ENCODE measurements at places on chromosomes 7 and 10. TPM values are rescaled to one million over a fixed set of nuclear protein-coding genes. Genes with fewer than 3 reads are reported as not detected.

Gene ELMO1
- total RNA-seq, result 183 TPM

DNA sequence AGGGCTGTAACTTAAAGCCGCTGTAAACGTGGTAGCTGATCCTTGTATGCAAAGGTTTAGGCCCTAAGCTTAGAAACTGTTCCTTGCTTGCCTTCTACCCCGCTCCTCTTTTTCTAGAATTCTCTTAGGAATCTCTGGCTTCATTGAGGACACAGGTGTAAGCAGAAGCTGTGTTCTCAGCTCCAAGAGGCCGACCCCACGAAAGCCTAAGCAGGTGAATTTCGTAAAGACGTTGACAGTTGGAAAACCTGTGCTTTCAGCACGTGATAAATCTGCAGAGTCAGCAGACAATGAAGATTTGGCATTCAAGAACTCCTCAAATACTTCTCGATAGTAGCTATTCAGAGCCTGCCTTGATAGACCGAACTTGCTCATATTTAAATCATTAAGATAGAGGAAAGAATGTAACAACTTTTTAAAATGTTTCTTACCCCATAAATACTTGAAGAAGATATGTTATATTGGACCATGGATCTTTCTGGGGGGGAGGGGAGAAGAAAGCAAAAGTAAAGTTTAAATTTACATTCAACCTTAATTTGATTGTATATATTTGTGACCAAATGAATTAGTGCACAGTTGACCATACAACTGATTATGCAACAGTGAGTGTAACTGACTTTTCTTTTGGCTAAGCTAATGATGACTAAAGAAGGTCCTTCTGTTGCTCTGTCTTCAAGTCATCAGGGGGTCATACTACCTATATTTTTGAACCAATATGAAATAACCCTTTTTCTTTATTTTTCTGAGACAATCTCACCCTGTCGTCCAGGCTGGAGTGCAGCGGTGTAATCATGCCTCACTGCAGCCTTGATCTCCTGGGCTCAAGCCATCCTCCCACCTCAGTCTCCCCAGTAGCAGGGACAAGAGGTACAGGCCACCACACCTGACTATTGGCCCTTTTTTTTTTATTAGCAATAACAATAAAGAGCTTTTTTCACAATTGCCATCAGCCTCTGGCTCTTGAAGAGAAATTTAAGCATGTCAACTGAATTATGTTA lies 1.2 kb upstream of the GDI2 start:
- H3K4me3 ChIP-seq, result peak overlapping the region; percentile 82
- peaks cover 38% of the 10 kb centered on the region for H3K4me1 ChIP-seq
- peak overlapping the region; percentile 97 for H3K27ac ChIP-seq
- H3K27me3 ChIP-seq, result no peaks in the 10 kb centered on the region
- no peaks in the 10 kb centered on the region for H3K36me3 ChIP-seq

- H3K27me3 ChIP-seq, result no peaks in the 10 kb centered on the region
- H3K4me1 ChIP-seq, result no peaks in the 10 kb centered on the region
- H3K4me3 ChIP-seq, result no peak overlapping the region
- no peaks in the 10 kb centered on the region for H3K36me3 ChIP-seq
- no peak overlapping the region for H3K27ac ChIP-seq
These were observed 933.2 kb downstream of the GATA3 start for GRCh38 chr10:8987712-8988111.

DNA sequence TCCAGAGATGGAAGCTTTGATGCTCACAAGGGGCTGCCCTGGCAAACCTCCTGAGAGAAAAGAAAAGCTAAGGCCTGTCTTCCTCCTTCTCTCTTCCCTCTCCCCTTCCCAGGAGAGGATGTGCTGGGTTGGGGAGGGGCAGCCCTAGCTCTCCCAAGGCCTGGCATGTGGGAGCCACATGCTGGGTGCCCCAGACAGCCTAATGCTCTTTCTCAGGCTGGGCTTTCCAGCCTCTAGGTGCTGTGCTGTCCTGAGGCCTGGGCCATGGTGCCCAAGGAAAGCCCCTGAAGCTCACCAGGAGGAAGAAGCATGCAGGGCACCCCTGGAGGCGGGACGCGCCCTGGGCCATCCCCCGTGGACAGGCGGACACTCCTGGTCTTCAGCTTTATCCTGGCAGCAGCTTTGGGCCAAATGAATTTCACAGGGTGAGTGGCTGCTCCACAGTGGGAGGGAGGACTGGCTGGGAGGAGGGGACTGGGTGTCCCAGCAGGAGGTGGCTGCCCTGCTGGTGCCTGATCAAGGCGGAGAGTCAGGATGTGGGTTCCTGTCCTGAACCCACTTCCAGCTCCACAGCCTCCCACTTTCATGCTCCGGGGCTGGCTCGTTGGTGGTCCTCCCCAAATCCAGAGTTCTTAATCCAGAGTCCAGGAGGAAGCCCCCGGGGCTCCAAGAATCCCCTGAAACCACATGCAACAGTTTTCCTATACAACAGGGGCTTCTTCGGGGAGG lies 1.7 kb downstream of the CPA5 start:
- no peaks in the 10 kb centered on the region for H3K36me3 ChIP-seq
- no peak overlapping the region for H3K4me3 ChIP-seq
- H3K27me3 ChIP-seq, result no peaks in the 10 kb centered on the region
- H3K27ac ChIP-seq, result no peak overlapping the region

DNA sequence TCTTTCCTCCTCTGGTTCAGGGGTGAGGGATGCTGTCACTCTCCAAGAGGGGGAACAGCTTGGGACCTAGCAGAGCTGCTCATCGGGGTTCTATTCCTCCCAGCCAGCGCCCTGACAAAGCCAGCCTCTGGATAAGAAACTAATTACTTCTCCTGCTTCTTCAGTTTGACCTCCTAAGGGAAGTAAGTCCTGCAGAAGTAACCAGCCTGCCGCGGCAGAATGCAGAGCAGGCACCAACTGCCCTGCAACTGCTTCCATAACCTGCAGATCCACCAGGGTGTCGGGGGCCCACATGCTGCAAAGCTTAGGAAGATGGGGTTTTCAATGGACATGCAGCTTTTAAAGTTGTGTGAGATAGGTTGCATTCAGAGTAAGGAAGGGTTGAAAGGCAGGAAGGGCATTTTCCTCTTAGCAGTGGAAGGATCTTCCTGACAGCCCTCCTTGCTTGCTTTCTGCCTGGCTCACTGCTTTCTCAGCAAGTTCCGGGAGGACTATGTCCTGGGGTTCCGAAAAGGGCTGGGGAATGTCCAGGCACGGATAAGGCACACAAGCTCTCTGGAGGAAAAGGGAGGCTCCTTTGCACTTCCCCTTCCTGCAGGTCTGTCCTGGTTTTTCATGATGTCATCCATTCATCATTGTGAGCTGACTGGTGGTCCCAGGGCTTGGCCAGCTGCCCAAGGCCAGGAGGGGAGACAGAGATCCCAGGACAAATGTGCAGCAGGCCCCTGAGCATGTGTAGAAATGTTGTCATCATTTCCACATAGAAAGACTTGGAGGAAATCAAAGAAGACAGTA lies 24.3 kb upstream of the CALU start:
- no peaks in the 10 kb centered on the region for H3K27me3 ChIP-seq
- H3K4me3 ChIP-seq, result no peak overlapping the region
- no peaks in the 10 kb centered on the region for H3K36me3 ChIP-seq
- no peak overlapping the region for H3K27ac ChIP-seq

- no peak overlapping the region for H3K27ac ChIP-seq
- H3K4me1 ChIP-seq, result no peaks in the 10 kb centered on the region
- no peak for DNase-seq
- H3K27me3 ChIP-seq, result no peaks in the 10 kb centered on the region
- H3K4me3 ChIP-seq, result no peak overlapping the region
- no peaks in the 10 kb centered on the region for H3K36me3 ChIP-seq
These were observed 31.1 kb downstream of the RAMP3 start for GRCh38 chr7:45188736-45189135.

GRCh38 chr7:47570649-47571050 lies 11.3 kb downstream of the TNS3 start:
- peak overlapping the region; percentile 86 for H3K27ac ChIP-seq
- DNase-seq, result peak; percentile 73
- peaks cover 2% of the 10 kb centered on the region for H3K36me3 ChIP-seq
- peaks cover 34% of the 10 kb centered on the region for H3K4me1 ChIP-seq
- no peak overlapping the region for H3K4me3 ChIP-seq

DNA sequence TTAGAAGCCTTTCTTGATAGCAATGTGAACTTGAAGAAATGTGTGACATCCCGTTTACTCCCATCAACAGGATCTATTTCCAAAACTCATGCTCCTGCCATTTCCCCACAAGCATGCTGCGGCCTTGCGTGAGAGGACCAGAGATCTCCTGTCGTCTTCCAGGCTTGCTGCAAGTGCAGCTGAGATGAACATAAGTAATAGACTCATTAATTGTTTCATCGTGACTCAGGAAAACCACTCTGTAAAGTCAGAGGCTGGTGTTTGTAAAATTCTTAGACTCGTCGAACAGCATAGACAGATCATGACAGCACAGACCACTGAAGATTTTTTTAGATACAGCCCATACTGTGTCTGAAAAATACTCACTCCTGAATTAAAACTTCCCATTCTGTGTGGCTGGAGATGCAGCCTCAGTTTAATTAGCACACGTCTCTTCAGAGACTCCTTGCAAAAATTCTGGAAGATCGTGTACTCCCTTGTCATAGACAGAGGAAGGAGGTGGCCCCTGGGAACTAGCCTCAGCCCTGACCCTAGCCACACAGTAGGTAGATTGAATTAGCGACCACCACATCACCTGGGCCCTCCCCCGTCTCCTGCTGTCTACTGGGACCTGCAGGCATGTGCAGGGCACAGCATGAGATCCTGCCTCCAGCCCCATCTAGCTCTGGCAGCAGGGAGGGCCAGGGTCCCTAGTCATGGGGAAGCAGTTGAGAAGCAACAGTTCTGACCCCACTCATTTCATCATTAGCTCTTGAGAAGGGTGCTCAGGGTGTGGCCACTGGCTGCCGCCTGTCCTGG lies 226.0 kb downstream of the CELF2 start:
- H3K27ac ChIP-seq, result no peak overlapping the region
- no peak for DNase-seq
- no peaks in the 10 kb centered on the region for H3K27me3 ChIP-seq
